HEK293T (cell line): ENCODE measurements at places on chromosomes 7 and 10.

GRCh38 chr10:3500408-3500856 is 284.6 kb downstream of the KLF6 start:
- DNase-seq: no peak

GRCh38 chr10:49628599-49628998 is 14.8 kb downstream of the CHAT start:
- DNase-seq: no peak

DNA sequence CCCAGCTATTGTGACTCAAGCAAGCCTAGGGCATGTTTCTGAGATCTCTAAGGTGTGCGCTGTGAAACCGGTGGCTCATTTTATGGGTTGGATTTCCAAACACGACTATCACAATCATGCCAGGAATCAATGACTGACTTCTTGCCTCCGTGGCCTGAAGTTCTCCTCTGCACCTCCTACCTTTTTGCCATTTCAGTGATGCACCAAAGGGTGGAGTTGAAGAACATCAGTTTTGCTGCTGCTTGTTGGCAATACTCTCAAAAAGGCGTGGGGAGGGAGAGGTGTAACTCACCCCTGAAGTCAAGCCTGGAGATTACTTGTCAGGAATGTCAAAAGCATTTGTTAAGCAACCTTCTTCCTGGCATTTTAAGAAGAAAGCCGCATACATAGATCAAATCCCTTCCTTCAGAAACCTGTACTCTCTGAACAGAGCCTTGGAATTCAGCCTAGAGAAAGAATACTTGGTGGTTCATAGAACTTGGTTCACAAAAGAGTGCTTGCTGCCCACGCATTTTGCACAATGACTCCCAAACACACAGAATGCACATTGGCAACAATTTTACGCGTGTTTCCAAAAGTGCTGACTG is 41.0 kb downstream of the KIAA1217 start:
- no peak for DNase-seq

- no peak for DNase-seq
Measured at GRCh38 chr7:121167971-121168370, 160.8 kb upstream of the WNT16 start.

GRCh38 chr10:114412907-114413797 is 8.8 kb upstream of the AFAP1L2 start:
- no peak for DNase-seq

GRCh38 chr7:30880941-30881340 is 30.7 kb upstream of the AQP1 start:
- DNase-seq: no peak

- no peak for DNase-seq
Measured at GRCh38 chr7:98286093-98286539, 4.6 kb downstream of the BRI3 start.

- DNase-seq: no peak
Measured at GRCh38 chr10:120007261-120007660, 114.7 kb downstream of the SEC23IP start.

GRCh38 chr7:25348104-25348503 is 119.8 kb upstream of the NPVF start:
- no peak for DNase-seq

- DNase-seq: no peak
Measured at GRCh38 chr10:93068411-93069244, 5.1 kb upstream of the CYP26A1 start.

GRCh38 chr7:154696556-154696955 is 306.4 kb downstream of the PAXIP1 start:
- no peak for DNase-seq

GRCh38 chr7:156999958-157000726 is 10.3 kb downstream of the MNX1 start:
- no peak for DNase-seq

DNA sequence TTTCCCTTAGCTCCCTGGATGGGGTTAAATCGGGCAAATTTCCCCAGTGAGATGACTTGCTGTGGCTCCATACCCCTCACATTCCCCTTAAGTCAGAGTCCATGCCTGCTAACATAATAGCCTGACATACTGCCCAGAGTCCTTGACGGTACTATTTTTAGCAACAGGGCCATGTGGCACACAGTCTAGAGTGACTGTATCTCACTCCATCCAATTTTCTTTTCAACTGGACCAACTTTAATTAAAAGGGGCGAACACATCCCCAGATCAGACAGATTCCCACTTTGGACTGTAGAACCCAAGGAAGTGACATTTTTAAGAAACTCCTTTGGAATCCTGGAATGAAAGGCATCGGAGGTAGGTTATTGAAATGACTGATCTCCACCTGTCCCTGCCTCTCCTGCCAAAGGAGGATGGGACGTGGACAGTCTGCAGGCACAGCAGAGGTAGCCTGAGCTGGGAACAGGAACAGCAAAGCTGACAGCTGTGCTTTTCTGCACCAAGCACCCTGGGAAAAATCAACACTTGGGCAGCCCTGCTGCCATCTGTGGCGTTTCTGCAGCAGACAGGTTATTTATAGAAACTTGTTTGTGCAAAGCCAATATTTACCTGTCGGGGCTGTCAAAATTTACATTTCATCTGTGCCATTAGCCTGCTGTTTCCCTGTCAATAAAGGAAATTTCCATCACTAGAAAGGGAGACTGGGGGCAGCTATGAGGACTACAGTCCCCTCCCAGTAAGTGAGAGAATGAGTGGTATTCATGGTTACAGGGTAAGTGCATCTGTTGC is 221.5 kb upstream of the AOAH start:
- DNase-seq: no peak

DNA sequence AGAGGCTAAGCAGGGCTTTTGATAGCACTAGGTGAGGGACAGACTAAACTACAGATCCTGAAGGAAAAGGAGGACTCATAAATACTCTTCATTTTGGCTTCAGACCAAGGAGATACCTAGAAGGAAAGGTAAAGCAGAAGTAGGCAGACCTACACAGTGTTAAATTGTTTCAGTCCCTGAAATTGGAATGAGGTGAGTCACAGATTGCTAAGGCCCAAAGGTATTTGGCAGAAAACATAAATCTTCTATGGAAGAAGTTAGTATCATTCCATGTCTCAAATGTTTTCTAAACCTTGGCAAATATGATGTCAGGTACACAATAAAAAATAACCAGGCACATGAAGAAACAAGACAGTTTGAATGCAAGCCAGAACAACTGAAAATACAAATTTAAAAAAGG is 30.0 kb downstream of the MTERF1 start:
- no peak for DNase-seq

DNA sequence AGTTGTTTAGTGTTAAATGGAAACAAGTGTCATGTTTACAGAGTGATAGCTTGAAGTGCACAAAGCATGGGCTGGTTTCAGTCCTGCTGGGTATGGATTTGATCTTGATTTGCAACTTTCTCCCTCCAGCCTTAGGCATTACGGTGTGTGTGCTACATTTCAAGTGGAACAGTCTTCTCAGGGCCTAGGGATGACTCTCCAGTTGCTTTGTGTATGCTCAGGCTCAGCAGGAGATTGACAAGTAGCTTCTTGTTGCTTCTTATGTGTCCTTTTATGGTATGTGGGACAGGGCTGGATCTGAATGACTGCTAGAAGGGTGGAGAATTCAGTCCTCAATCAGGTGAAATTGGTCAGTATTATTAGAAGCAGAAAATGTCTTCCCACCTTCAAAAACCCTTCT is 51.3 kb upstream of the PLEKHA1 start:
- DNase-seq: no peak
